ENCODE measurements at places on chromosomes 13 and 19.

DNA sequence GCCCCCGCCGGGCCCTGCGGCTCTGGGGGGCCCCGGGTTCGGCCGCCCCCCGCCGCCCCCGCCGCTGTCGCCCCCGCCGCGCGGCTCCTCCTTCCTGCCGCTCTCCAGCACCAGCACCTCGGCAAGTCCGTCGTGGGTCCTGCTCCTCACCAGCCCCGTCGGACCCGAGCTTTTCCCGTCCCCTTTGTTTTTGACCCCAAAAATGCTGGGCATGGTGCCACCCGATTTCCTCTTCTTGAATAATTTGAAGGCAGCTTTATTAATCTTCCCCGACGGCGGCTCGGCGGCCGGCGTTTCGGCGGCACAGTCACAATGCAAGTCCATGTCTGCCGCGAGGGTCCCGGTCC lies 945 bp downstream of the AMER2 start:
- no peak for DNase-seq

GRCh38 chr19:4781801-4782200 lies 9.7 kb upstream of the FEM1A start:
- no peak for DNase-seq

DNA sequence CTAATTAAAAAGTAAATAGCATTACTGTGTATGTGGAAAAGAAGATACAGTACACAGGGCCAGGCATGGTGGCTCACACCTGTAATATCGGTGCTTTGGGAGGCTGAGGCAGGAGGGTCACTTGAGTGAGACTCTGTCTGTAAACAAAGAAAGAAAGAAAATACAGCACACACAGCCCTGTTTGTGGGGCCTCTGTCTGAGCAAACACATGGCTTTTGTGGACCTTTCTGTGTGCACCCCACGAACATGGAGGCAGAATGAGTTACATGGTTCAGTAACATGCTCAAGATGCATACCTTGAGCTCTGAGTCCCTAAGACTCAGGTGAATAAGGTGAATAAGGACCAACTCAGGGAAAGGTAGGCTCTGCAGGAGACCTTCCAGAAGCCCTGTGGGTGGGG lies 20.0 kb upstream of the AMER2 start:
- DNase-seq: no peak

GRCh38 chr19:11200015-11200574 lies 2.8 kb upstream of the KANK2 start:
- no peak for DNase-seq

DNA sequence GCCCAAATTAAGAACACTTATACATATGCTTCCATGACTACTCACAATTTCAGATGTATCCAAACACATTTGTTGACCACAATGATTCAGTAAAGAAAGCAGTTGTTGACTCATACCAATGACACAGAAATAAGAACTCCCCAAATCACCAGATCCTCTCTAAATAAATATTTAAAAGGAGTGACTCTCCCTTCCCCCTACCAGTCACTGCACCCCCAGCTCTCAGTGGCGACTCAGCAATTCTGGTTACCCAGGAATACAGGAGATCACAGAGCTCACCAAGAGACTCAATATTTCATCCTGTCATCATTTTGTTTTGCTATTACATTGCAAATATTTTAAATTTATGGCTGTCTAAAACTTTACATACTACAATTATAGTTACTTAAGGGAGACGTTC lies 131.5 kb downstream of the RGCC start:
- peak; percentile 16 for DNase-seq

DNA sequence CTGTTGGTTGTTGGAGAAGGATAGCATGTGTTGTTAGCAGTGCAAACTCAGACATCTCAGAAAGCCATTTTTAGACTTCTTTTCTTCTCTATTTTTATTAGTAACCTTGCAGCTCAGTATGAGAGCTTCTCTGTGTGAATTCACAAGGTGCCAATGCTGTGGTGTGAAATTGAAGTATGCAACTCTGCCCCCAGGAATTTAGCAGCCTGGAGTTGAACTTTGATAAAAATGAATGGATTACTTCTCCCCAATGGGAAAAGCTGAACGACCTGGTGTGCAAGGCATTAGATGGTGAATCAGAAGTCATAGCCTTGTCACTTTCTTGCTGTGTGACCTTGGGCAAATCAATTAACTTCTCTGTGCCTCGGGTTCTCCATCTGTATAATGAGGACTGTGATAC lies 512.3 kb upstream of the PCDH9 start:
- DNase-seq: no peak

DNA sequence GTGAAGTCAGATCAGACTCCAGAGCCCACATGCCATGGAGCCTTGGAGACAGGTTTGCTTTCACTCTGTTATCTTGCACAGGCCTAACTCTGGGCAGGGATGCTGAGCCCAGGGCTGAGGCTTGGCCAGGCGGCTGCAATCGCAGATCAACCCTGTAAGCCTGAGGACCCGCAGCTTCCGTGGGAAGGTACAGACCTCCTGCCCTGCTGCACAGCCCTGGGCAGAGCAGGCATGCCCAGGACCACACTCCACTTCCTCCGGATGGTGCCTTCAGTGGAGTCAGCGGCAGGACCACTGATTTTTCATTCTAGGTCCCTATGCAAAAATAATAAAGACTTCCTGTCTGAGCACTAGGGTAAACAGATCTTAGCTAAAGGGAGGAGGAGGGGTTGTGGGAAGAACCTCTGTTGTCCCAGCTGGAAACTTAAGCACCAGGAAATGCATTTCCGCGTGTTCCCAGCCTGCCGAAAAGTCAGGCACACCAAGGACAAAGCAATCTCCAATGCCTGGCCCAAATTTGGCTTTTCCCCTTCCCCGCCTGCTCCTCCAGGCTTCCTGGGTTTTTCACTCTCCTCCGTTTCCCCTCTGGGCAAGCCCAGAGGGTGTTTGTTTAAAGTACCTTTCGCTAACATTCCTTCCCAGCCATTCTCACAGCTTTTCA lies 87.3 kb downstream of the KCTD15 start:
- DNase-seq: no peak

GRCh38 chr13:83876546-83876945 lies 5.7 kb downstream of the SLITRK1 start:
- no peak for DNase-seq

- DNase-seq: no peak
These were observed 80.5 kb downstream of the COL4A2 start for GRCh38 chr13:110387451-110388107.

DNA sequence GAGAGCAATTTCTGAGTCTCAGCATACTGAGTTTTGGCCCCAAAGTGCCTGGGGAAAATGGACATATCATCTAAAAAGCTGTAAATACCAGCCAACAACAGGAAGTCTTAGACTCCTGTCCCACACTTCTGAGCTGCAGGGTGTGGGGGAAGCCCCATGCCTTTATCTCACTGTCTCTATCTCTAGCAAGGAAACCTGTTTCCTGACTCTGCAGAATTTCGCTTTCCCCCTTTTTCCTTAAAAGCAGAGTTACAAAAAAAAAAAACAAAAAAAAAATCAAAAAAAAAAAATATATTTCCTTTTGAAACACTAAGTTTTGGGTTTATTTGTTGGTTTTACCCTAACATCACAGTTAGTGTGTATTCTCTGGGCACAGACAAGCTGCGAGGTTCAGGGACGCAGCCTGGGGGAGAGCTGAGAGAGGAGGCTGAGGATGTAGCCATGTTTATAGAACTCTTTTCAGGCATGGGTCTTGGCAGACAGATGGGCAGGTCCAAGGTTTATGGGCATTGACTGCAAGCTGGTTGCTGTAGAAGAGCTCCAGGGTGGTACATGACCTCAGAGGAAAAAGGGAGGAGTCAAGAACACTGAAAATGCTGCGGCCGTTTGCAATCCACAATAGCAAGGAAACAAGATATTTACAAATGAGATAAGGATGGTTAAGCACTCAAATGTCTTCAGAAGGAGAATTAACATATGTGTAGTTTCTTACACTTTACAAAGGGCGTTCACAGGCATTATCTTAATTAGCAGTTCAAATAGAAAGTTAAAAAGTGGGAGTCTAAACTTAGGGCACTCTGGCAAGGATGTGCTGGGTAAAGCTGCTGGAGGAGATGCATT lies 4.9 kb downstream of the MBNL2 start:
- peak; percentile 6 for DNase-seq

GRCh38 chr13:47226516-47226915 lies 329.7 kb upstream of the HTR2A start:
- no peak for DNase-seq

GRCh38 chr13:33033051-33033812 lies 17.0 kb downstream of the KL start:
- DNase-seq: no peak

GRCh38 chr13:37070956-37071355 lies 11.5 kb upstream of the SUPT20H start:
- DNase-seq: no peak

DNA sequence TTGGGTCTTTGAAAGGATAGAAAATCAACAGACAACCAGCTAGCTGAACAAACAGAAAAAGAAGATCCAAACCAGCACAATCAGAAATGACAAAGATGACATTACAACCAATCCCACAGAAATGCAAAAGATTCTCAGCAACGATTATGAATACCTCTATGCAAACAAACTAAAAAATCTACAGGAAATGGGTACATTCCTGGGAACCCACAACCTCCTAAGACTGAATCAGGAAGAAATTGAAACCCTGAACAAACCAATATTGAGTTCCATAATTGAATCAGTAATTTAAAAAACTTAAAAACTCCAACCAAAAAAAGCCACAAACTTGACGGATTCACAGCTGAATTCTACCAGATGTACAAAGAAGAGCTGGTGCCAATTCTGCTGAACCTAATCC lies 20.9 kb upstream of the C1QTNF9B start:
- DNase-seq: no peak

DNA sequence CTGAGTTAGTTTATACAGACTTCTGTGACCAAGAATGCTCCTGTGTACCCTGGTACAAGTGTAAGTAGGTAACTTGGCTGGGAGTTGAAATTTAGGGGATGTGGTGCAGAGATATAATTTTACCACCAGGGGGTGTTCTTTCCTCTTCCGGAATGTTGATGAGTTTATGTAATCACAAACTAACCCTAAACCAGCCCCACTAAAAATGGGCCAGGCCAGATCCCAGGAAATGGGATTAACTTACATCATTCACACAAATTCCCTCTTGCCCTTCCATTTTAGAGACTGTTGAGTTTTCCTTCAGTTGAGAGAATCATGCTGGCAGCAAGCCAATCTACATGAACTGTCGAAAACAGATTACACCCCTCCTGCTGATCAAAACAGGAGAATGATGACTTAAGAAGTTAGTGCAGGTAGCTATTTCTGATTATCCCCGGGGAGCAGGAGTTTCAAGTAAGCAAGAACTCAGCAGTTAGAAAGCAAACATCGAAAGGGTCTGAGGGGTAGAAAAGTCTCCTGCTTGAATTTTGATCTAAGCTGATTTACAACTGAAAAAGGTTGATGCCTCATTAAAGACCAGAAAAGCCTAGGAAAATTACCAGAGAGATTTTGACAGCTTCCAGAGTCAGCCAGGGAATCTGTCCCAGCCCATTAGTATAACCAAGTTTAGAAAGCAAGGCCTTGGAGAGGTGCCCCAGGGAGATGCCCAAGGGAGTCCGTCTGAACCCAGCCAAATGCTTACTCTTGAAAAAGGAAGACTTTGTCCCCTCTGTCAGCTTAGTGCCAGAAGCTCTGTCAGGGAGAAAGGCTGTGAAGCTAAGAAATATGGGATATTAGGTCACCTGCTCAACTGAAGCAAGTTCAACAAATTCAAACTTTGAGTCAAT lies 32.3 kb upstream of the MED4 start:
- DNase-seq: peak; percentile 20

- no peak for DNase-seq
These were observed 6.2 kb downstream of the ZNF763 start for GRCh38 chr19:11971041-11971440.

DNA sequence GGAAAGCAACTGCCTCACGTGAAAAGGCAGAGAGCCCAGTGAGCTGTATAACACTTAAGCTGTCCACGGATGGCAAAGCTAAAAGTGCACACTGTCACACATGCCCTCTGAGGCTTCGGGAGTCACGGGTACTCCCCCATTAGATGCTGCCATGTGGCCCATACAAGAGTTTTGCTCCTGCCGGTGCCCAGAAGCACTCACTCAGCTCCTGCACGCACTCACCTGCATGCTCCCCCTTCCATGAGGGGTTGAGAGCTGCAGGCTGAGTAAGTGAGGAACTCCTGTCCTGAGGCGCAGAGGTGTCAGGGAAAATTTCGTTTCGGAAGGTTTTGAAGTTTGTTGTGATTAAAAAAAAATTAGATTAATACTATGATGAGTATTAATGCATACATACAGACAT lies 939.2 kb upstream of the ATXN8OS start:
- no peak for DNase-seq

GRCh38 chr19:1766800-1767352 lies 13.6 kb downstream of the ONECUT3 start:
- DNase-seq: no peak

DNA sequence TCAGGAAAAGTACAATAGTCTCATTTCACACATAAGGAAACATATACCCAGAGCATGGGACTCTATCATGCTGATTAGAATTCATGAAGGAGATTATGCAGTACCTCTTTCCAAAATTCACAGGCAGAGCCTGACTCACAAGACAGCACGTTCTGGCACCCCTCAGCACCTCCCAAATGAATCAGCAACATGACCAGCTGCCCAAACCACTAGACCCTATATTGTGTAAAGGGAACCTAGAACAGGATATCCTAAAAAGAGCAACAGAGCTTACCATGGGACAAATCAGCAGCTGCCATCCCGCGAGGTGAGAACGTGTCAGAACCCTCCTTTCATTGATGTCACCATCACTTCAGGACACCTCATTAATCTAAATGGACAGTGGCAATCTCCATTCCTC lies 2.5 kb downstream of the ZNF426 start:
- DNase-seq: no peak

DNA sequence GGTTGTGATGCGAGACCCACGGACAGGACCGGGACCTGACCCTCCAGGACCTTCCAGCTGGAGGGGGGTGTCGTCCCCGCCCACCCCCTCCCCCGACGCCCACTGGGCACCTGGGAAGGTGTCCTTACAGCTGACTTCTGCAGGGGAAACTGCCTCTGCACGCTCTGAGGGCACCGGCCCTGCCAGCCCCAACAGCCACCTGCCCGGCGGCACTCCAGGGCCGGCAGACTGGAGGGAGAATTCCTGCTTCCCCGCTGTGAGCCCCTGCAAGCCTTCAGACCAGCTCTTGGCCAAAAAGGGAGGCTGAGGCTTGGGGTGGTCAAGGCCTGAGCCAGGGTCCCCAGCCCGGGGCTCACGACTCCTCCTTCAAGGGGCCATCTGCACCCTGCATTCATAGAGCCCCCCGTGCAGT lies 1.2 kb downstream of the CNN2 start:
- no peak for DNase-seq

GRCh38 chr13:58566176-58566575 lies 934.6 kb downstream of the PCDH17 start:
- DNase-seq: no peak

DNA sequence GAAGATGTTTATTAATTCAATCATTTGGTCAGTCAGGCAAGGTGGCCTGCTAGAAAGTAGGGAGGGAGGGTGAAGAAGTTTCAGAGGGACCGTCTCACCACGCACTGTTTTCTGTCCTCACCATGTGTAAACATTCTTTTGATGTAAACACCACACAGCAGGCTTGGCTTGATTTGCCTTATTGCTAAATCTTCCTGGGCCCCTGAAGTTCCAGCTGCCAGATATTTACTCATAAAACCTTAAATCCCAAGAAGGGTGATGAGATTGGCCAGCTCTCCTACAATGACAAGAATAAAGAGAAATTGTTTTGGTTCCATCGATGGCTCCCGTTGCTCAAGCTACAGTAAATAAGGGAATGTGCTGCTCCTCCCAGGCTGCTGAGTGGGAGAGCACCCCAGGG lies 198.2 kb upstream of the TMTC4 start:
- DNase-seq: no peak

- DNase-seq: no peak
These were observed 2.4 kb downstream of the RNF6 start for GRCh38 chr13:26219726-26220125.
